Activated CD4-positive, alpha-beta T cell treated with anti-CD3 and anti-CD28 coated beads, Interleukin-10, Interleukin-2, amounts not matched to agents 100 ng/mL and 50 ng/mL, durations not matched to agents 16 hours and 8 hours (primary cell): ENCODE measurements at places on chromosomes 6 and 20.

GRCh38 chr6:157823528-157824370 is 703 bp downstream of the SNX9 start:
- peak; percentile 91 for DNase-seq

DNA sequence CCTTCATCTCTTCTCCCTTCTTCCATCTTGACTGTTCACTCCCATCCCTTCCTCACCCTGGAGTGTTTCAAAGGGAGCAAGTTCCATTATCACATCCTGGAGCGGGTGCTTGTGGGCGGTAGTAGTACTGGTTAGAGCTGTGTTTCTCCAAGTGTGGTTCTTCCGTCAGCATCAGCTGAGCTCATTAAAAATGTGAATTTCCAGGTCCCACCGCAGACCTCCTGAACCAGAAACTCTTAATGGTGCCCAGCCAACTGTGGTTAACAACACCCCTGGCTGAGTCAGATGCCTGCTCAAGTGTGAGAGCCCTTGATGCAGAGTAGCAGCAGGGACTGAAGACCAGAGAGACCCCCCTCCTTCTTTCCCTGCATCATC is 24.4 kb downstream of the ANGPT4 start:
- DNase-seq: no peak

DNA sequence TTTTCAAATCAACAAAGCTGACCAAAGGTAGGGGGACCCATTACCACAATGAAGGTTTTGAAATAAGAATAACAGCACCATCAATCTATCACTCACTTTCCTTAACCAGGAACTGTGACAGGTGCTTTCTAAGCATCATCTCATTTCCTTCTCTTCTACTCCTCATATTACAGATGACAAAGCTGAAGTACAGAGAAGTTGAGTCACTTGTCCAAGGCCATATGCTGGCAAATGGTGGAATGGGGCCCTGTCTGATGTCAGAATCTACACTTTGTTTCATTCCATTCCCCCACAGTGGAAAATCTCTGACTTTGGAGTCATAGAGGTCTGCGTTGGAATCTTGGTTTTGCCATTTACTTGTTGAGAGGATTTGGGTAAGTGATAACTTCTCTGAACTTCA is 222.5 kb upstream of the LRFN2 start:
- no peak for DNase-seq

DNA sequence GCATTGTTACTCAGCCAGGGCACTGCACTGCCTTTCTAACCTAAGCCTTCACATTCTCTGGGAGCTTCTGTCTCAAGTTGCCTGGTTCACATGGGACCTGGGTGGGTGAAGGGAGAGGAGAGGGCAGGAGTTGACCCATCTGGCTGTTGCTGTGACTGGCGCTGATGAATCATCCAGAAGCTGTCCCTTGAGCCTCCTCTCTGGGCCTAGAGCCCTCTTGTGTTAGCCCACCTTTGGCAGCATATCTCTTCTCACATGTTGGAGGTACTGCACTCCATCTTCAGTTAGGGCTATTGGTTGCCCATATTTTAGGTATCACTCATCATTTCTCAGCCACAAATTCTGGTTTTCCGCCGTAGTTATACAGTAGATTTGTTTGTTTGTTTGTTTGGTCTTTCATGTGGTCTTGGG is 19.8 kb downstream of the XRN2 start:
- peak; percentile 51 for DNase-seq

- DNase-seq: no peak
Measured at GRCh38 chr6:36781669-36782068, 57.6 kb downstream of the CPNE5 start.

DNA sequence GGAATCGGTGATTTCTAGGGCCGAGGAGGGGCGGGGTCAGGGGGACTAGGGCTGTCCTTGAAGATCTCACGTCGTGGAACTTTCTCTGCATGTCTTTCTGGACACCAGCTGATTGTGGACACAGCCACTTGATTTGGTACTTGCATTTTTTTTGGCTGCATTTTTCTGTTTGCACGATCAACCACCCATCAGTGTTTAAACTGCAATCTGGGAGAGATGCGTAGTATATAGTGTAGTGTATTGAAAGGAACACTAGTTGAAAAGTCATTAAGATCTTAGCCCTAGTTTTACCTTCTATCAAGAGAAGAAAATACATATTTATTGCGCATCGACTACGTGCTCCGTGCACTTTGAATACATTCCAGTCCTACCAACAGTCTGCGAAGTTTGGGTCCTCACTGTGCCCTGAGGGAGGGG is 657 bp downstream of the NT5DC1 start:
- DNase-seq: no peak

DNA sequence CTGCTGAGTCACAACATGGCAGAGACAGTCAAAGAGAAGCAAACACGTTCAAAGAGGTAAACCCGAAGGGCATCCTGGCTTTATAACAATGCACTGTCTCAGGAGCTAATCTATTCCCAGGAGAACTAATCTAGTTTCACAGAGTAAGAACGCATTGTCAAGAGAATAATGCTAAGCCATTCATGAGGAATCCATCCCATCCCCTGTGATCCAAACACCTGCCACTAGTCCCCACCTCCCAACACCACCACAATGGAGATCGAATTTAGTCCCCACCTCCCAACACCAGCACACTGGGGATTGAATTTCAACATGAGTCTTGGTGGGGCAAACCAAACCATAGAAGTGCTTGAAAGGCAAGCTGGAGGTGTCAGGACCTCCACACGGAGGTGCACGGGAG is 231.5 kb upstream of the ID4 start:
- DNase-seq: no peak

- DNase-seq: no peak
Measured at GRCh38 chr6:161542346-161542980, 268.6 kb upstream of the AGPAT4 start.

DNA sequence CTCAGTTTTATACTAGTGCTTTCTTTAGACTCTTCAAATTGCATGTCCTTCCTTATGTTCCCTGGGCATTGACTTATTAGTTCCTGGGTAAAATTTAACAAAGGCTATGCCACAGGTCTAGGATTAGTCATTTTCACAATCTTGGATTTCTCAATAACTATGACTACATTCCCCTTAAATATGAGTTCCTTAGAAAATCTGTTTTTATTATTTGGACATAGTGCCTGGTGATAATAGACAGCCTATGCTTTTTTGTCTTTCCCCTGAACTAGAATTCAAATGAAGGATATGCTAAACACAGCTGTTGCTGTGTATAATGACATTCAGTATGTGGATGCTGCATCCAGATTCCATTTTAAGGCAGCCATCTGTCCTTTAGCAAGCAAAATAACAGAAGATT is 1252.8 kb upstream of the GJE1 start:
- DNase-seq: no peak

- DNase-seq: no peak
Measured at GRCh38 chr6:140253096-140253495, 878.6 kb upstream of the CITED2 start.

DNA sequence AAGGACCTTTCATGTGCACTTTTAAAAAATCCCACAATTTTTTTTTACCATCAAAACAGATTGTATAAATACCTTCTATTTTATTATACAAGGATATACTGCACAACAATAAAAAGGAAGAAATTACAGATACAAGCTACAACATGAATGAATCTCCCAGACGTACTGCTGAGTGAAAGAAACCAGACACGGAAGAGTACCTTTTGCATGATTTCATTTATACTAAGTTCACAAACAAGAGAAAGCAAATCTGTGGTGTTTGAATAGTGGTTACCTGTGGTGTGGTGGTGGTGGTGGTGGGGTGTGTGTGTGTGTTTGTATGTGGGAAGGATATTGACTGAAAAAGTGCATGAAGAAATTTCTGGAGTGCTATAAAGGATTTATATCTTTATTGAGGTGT is 6.8 kb upstream of the PLCB4 start:
- DNase-seq: no peak

GRCh38 chr6:39951716-39952115 is 17.5 kb upstream of the MOCS1 start:
- DNase-seq: no peak
